ENCODE measurements at places on chromosomes 7 and 10.

DNA sequence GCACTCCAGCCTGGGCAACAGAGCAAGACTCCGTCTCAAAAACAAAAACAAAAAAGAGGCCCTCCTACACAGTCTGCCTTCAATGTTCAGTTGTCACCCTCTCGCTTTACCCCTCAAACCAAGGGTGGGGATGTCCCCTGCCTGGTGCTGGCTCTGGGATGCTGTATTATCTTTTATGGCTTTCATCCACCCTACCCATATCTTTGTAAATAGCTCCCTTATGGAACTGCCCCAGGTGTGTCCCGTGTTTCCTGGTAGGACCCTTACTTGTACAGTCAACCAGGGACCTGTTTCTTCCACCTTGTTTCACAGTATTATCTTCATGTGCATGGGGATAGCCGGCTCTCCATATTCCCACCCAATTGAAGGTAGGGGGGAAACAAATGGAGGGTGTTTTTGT, 15.7 kb upstream of the LAMB1 start:
- no peak for DNase-seq

DNA sequence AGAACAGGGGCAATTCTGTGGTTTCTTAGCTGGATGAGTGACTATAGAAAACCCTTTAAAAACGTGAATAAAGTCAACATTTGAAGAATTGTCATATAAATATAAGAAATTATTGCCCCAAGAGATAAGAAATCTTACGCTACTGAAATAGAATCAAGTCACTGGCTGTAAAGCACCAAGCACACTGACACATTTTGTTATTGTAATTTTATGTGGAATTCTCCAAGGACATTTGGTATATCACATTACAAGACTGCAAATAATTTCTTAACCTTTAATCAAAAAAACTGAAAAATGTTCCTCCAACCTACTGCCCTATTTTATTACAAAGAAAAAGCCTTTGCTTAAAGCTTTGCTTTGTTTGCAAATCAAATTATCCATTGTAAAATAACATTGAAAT, 383.3 kb downstream of the IPMK start:
- DNase-seq = no peak

GRCh38 chr7:152959610-152960009, 200.1 kb downstream of the ACTR3B start:
- DNase-seq = peak; percentile 12

DNA sequence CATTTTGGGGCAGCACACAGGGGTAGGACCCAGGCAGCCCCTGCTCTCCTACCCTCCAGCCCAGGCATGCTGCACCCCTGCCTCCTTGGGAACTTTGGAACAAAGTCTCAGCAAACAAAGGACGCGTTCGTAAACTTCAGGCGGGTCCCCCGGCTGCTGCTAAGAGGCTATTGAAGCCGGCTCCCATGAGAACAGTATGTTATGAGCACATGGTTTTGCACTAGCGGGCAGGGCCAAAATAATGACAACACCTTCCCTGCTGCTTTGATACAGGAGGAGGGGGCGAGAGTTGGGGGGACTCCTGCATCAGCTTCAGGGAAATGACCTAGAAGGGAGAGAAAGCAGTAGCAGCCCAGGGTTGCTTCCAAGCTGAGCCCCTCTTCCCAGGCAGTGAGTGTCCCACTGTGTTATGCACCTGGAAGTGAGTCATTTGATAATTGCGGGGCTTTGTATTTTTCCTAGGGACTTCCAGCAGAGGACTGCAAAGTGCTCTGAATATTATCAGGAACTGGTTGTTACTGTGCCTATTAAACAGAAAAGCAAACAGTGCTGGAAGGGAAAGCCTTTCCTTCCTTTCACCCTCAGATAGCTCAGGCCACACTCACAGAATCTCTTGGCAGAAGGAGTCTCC, 6.9 kb downstream of the ITPRIP start:
- peak; percentile 95 for DNase-seq

GRCh38 chr7:83410989-83411591, 237.8 kb downstream of the SEMA3E start:
- DNase-seq = peak; percentile 82

- no peak for DNase-seq
Measured at GRCh38 chr10:94006591-94007550, 13.1 kb downstream of the PLCE1 start.

- DNase-seq = peak; percentile 92
Measured at GRCh38 chr7:146115851-146116520, 615 bp upstream of the CNTNAP2 start.

DNA sequence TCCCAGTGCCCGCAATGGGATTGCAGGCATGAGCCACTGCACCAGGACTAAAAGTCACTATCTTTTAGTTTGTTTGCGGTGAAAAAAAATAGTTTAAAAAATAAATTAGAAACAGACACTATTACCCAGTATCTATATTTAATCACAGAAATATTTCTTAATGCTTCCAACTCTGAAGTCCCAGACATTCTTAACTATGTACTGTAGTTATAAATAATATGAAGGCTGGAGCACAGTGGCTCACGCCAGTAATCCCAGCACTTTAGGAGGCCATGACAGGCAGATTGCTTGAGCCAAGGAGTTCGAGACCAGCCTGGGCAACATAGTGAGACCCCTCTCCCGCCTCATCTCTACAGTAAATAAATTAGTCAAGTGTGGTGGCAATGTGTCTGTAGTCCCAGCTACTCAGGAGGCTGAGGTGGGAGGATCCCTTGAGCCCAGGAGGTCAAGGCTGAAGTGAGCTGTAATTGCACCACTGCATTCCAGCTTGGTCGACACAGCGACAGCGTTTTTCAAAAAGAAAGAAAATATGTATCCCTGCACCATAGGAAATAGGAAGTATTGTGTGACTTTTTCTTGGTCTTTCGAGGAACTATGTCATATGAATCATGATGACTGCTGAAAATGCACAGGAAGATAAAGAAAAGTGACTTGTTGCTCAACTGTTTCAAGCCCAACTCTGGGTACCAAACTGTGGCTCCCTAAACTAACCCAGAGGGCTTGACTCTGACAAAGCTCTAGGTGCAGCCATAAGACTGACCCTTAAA, 74.9 kb upstream of the STEAP1B start:
- no peak for DNase-seq

- DNase-seq = peak; percentile 6
Measured at GRCh38 chr7:3806516-3806915, 505.5 kb downstream of the SDK1 start.

- peak; percentile 76 for DNase-seq
Measured at GRCh38 chr7:116706668-116707126, 34.7 kb downstream of the MET start.

- no peak for DNase-seq
Measured at GRCh38 chr10:109886781-109887140, 36.5 kb downstream of the XPNPEP1 start.

DNA sequence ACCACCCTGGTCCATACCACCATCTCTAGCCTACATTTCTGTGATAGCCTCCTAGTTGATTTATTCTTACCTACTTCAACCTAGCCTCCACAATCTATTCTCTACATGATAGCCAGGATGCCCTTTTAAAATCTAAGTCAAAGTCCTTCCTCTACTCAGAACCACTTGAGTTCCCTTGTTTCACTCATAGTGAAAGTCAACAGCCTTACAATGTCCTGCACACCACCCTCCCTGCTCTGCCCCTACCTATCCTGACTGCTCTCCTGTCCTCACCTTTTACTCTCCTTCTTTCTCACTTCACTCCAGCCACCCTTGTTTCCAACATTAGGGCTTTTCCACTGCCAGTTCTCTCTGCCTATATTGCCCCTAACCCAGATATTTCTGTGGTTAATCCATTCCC, 146.7 kb downstream of the GRM3 start:
- DNase-seq = no peak

DNA sequence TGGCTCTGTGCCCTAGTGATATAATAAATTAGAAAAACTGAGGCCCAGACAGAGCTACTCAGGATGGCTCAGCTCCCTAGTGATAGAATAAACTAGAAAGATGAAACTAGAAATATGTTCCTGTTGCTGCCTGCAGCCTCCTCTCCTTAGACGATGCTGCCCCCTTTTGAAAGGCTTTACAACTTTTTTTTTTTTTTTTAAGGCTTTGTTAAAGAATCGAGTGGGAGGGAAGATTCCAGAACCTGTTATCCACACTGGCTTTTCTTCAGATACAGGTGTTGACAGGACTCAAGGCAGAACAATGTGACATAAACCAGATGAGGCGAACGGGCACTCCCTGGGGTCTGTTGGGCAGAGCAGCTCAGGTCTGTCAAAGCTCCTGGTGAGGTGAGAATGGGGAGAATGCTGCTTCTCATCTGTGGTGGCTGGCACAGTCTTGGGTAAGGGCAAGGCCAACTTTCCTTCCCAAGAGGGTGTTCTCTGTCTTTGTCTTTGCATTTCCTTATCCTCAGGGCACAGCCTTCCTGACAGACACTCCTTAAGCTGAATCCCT, 175.1 kb downstream of the COBL start:
- peak; percentile 67 for DNase-seq

- no peak for DNase-seq
Measured at GRCh38 chr7:92631850-92632487, 41.8 kb upstream of the FAM133B start.

GRCh38 chr7:21548491-21548890, 5.7 kb downstream of the DNAH11 start:
- no peak for DNase-seq

- DNase-seq = peak; percentile 41
Measured at GRCh38 chr10:131818510-131819234, 82.1 kb upstream of the PPP2R2D start.

- DNase-seq = no peak
Measured at GRCh38 chr7:155761162-155761561, 51.1 kb downstream of the SHH start.

DNA sequence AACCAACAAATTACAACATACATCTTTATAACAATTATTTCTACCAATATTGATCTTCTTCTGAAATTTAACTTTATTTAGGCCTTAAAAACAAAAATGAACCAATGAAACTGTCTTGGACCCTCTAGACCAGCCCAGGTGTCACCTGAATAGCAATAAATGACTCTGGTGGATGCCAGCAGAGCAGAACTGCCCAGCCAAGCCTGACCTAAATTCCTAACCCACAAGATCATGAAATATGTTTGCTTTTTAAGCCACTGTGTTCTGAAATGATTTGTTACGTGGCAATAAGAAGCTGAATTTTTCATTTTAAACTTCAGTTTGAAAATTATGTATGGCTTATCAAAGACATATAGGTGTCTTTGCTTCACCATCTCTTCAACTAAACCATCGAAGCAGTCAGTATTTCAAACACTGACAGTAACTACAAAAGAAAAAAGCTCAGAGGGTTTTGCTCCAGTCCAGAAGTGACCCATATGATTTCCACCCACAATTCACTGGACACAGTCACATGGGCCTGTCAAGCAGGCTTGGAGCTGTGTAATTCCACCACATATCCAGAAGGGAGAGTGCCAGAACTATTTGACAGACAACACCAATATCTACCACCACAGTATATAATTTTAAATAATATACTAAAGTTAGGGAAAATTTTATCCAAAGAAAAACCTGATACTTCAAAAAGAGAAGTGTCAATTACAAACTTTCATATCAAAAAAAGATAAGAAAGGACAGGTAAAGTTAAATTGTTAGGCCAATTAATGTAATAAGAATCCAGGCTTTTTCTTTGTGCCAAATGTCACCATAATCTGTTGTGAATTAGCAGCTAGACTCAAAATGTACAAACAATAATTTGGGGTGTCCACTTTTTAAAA, 94.5 kb downstream of the KMT2C start:
- peak; percentile 64 for DNase-seq

DNA sequence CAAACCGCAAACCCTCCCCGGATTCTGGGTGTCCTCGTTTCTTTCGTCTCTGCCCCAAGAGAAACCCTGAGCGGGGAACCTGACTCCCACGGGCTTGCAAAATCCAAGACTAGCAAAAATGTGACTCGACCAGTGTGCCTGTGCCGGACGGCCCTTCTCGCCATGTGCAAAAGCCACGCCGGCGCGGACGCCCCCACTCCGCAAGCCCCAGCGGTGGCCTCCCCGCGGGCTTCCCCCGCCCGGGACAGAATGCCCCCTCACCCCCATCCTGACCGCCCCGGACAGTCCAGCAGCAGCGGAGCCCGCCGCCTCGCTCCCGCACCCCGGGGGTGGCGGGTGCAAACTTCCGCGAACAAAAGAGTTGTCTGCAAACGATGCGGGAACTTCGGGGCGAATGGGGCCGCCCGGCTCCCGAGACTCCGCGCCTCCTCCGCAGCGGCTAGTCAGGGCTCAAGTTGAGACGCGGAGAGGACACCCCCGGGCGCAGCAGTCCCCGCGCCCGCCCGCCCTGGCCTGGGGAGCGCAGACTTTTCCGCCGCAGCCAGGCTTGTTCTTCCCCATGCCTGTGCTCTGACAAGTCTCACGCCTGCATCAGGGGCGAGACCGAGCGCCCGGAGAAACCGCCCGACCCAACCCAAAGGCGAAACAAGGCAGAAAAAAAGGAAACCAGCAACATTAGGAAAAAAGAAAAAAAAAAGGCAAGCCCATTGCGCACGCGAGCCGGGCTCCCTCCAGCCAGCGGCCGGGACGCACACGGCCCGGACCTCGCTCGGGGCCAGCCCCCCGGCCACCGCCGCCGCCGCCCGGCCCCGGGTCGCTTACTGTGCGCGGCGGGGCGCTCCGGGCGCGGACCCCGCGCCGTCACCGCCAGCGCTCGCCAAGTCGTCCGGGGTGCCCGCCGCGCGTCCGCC, 732 bp downstream of the FAM53B start:
- peak; percentile 44 for DNase-seq

- DNase-seq = no peak
Measured at GRCh38 chr10:96577069-96577468, 9.7 kb downstream of the TM9SF3 start.

GRCh38 chr10:76218035-76218434, 786.6 kb downstream of the LRMDA start:
- DNase-seq = no peak

GRCh38 chr10:110681023-110681681, 37.0 kb downstream of the RBM20 start:
- DNase-seq = peak; percentile 63

DNA sequence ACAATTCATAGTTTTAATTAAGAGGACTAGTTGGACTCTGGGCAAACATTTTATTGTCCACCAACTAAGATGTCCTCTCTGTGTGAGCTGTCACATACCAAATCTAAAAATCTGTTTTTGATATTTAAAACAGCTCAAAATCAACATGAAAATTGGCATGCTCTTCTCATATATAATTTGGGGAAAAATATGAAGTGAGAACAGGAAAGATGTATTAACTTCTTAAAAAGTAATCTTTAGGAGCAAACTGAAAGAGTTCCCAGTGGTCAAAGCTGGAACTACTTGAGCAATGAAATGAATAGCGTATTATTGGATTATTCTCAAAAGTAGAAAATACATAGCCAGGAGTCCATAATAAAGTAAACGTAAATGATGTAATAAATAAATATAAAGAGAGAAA, 147.2 kb downstream of the DYNC1I1 start:
- peak; percentile 23 for DNase-seq

DNA sequence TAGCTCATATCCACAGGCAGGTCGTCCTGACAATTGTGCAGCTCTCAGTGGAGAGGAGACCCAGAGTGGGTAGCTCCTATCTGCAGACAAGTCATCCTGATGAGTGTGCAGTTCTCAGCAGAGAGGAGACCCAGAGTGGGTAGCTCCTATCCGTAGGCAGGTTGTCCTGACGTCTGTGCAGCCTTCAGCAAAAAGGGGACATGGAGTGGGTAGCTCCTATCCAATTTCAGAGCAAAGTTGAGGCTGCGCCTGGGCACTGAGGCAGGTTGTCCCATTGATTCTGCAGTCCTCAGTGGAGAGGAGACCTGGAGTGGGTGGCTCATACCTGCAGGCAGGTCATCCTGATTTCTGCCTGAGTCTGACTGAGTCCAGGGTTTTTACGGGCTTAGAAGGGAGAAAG, 111.8 kb downstream of the HPSE2 start:
- no peak for DNase-seq

Data from NCI-H69 (cell line).